ENCODE measurements at places on chromosomes 12 and 14.

- no peak for DNase-seq
Measured at GRCh38 chr14:23335623-23336022, 14.4 kb downstream of the PABPN1 start.

- DNase-seq, result no peak
Measured at GRCh38 chr12:10293570-10294227, 14.0 kb upstream of the KLRD1 start.

DNA sequence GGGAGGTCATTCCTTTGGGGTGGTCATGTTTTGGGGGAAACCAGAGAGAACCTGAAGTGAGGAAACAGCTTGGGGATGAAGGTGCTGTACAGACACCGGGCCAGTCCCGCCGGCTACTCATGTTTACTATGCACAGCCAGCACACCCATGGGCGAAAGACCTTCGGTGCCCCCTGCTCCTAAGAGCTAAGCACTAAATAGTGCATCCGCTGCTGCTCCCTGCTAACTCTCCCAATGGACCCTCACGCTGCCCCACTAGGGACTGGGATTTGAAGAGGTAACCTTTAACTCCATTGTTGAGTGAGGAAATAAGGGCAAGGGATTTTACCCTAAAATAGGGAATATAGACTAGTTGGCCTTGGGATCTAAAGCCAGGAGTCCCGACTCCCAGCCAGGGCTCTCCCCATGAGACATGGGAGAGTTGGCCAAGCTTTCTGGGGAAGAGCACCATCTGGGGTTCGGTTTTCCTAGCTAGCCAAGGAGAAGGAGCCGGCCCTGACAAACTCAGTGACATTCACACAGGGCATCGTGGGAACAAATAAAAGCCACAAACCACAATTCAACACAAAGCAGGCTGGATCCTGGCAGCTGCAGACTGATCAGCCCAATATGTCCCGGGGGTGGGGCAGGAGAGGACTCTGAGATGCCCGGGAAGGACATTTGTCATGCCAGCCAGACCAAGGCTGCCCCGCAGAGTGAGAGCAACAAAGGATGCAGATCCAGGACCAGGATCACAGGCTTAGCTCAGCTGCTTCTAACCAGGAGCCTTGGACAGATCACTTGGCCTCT, 91.7 kb downstream of the SINHCAF start:
- no peak for DNase-seq

DNA sequence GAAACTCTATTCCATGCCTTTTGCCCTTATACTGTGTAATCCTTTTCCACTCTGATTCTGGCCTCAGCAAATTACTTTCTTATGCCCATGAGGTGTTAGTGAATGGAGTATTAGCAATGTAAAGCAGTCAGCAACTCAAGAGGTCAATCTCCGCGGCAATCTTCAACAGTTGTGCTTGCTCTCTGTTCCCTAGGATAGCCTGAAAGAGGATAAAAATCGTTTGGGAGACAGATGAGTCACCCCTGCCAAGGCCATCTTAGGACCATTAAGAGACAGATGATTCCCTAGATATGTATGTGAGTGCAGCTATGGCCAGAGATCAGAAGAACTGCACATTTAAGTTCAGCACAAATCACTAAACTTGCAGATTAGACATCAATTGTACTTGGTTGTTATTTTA, 1145.8 kb downstream of the GALC start:
- DNase-seq, result no peak

- DNase-seq, result no peak
Measured at GRCh38 chr12:42904683-42905418, 315.3 kb upstream of the PRICKLE1 start.

DNA sequence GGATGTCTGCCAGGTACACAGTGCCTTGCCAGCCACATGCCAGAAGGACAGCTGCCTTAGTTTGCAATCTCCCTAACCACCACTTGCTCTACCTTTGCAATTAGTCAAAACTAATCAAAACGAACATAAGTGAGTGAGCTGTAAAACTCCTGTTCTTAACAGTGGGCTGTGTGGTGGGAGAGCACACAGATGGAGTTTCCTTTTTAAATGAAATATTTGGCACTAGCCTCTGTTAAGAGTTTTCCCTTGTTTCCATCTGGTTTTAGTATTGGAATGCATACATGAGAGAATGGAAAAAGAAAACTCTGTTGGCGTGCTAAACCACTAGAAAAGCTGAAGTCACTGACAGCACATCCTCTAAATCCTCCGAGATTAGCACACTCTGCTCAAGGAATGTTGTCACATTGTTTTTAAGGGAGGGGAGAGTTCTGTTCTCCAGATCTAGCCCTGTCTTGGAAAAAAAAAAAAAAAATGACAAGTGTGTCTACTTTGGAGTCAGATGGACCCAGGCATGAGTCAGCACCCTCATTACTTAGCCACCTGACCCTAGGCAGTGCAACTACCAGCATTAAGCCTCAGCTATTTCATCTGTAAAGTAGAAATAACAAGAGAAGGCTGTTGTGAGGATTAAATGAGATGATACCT, 83.9 kb downstream of the STXBP6 start:
- no peak for DNase-seq

DNA sequence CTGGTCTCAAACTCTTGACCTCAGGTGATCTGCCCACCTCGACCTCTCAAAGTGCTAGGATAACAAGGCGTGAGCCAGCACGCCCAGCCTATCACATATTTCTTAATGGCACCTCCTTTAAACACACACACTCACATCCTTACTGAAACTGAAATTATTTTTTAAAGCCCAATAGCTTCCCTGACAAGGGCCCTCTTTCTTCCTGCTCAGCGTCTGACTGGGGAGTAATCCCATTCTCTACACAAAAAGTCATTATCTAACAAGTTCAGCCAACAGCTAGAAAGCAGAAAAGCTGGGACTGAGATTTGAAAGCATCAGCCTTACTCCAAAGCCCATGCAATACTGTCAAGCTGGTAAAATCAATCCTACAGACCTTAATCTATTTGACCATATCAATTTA, 10.0 kb upstream of the AICDA start:
- no peak for DNase-seq

- DNase-seq, result no peak
Measured at GRCh38 chr14:74563586-74564159, 48.4 kb downstream of the LTBP2 start.

- no peak for DNase-seq
Measured at GRCh38 chr12:19038209-19038608, 91.3 kb upstream of the PLEKHA5 start.

- no peak for DNase-seq
Measured at GRCh38 chr14:50109342-50109741, 7.0 kb downstream of the VCPKMT start.

- no peak for DNase-seq
Measured at GRCh38 chr12:113016796-113017195, 38.5 kb downstream of the OAS2 start.

DNA sequence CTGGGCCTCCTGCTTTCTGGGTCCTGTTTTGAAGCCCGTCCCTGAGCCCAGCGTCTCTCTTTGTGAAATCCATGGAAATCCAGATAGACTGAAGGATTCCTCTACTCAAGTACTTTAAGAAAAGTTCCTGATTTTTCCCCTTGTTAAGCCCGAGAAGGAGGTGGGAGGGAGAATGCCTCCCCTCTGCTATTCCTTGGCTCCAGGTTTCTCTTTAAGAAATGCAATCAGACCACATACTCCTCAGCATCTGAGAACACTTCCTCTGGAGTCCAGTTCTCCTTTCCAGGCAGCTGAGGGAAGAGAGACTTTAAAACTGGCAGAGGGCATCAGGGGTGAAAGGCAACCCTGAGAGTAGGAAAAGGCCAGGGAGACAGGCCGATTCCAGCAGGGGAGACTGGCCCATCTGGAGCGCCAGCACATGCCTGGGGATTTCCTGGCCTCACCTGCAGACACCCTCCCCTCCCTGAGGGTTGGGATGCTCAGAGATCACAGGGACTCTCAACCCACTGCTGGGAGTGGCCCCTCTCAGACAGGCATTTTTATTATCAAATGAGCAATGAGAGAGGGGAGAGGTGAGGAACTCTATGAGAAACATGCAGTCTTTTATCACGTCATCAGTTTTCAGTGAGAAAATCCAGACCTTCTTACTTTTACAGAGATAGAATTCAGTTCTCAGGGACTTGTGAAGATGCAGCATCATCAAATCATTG, 2.0 kb upstream of the EMP1 start:
- no peak for DNase-seq

DNA sequence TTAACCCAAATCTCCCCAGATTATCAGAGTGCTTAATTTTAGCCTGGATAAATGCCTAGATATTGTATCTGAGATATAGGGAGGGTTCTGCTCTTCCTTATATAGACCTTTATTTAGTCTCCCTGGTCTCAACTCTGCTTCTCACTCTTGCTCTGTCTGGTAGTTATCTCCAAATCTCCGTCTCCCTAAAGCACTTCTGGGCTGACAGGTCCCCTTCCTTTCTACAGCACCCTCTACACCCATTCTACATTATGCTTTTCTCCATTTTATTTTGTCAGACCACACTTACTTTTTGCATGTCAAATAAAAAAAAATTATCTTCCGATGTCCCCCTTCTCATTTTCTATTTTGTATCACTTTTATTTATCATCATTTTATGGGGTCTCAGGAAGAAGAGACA, 2.0 kb upstream of the ERC1 start:
- DNase-seq, result no peak

- no peak for DNase-seq
Measured at GRCh38 chr14:81766321-81766915, 232.8 kb upstream of the SEL1L start.

DNA sequence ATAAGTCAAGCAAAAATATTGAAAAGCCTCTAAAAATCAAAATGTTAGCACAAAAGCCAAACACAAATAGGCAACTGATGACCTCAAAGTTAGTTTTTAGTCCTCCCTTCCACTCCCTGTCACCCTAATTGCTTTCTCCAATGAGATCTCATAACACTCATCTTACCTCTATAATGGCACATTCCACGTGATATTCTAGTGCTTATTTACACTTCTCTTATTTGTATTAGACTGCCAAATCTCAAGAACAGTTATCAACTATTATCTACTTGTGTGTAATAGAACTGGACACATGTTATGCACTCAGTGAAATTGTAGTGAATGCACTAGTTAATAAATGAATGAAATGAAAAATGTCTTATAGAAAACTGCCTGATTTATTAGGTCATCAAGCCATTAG, 55.5 kb upstream of the AVPR1A start:
- DNase-seq, result no peak

GRCh38 chr12:70732287-70732686, 95.1 kb upstream of the PTPRB start:
- no peak for DNase-seq

GRCh38 chr14:97180304-97181200, 383.4 kb downstream of the VRK1 start:
- DNase-seq, result no peak

DNA sequence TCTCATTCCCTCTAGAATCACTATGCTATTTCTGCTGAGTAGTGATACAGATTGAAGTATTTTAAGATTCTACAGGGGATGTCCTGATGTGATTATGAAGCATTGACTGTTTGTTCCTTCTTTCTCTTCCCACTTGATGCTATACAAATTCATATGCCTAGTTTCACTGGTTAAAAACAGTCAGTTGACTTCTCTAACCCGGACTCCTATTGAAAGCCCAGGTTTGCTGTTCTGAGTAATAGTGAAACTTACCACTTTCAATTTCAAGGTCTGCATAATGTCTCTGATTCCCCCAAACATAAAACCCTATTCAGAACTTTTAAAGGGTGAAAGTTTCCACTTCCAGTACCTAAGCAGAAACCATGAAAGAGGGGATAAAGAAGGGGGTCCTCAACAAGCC, 117.7 kb upstream of the RPL10L start:
- no peak for DNase-seq

DNA sequence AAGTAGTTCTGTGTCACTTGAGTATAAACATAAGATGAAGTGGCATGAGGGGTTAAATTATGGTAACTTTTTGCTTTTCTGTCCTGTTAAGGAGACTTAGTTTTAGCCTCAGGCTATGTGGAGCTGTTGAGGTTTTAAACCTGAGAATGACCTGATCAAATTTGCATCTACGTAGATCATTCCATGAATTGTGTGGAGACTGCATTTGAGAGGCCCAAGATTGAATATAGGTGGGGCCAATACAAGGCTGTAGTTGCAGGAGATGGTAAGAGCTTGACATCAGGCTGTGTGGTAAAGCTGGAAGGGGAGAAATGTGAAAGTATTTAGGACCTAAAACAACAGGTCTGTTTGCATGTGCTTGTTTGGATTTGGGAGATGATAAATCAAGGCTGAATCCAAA, 249.5 kb downstream of the SLC16A7 start:
- no peak for DNase-seq

GRCh38 chr14:99744873-99745224, 48.4 kb upstream of the EML1 start:
- no peak for DNase-seq

DNA sequence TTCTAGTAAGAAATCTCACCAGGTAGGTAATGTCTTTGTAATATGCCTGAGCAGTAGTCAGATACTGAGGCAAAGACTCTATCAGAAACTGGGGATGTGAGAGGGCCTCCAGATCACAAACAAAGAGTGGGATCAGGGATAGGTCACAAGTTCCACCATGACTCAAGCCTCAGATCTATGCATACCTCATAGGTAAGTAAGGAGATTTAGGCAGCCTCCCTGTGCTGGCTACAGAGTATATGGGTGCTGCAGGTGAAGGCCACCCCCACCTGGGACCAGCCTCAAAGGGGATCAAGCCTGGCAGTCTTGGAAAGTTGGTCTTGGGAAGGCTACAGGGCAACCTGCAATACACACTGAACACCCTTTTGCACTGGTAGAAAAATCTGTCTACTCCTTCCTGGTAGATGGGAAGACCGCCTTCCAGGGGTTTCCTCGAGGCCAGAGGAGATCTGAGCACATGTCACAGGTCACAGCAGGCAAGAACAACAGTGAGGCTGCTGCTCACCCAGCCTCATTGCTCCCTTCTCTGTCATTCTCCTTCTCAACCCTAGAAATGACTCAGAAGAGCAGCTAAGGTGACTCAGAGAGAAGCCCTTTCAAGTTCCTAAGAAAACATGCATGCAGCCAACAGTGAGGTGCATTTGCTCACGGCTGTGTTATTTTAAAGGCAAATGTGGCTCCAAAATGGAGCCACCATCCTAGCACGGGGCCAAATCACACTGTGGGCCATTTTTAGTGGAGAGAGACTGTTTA, 143.4 kb upstream of the CDKN3 start:
- no peak for DNase-seq

DNA sequence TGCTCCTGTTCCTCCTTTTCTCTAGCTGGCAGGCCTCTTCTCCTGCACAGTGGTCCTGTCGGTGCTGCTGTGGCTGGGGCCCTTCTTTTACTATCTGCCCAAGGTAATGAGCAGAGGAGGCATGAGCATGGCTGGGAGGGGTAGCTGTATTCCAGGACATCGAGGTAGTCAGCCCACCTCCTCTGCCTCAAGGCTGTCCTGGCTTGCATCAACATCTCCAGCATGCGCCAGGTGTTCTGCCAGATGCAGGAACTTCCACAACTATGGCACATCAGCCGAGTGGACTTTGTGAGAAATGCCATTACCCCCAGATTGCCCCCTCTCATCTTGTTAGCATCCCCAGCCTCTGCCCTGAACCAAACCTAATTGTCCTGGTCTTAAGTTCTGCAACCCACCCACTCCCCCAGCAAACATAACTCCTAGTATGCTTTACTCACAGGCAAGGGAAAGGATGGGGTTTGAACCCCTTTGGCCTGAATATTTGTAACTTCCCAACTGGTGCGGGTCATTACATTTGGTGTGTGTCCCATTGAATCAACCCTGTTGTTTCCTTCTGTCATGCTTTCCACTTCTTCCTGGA, 9.1 kb downstream of the B4GALNT1 start:
- DNase-seq, result no peak

- no peak for DNase-seq
Measured at GRCh38 chr12:117404203-117404853, 42.9 kb upstream of the NOS1 start.

GRCh38 chr12:131829356-131829747, 1.2 kb downstream of the MMP17 start:
- DNase-seq, result no peak

Measured in stimulated activated CD8-positive, alpha-beta memory T cell treated with anti-CD3 and anti-CD28 coated beads, Interleukin-4, amount 100 ng/mL, for 4 hours (primary cell).